ENCODE measurements at places on chromosomes 7 and 10. TPM values are rescaled to one million over a fixed set of nuclear protein-coding genes. Genes with fewer than 3 reads are reported as not detected.

GRCh38 chr7:41584746-41585145 is 118.1 kb downstream of the INHBA start:
- H3K36me3 ChIP-seq: no peaks in the 10 kb centered on the region
- no peak overlapping the region for H3K27ac ChIP-seq
- no peak for DNase-seq

The CPXM2 gene
- total RNA-seq: not detected

The NPC1L1 gene
- 0.10 TPM for total RNA-seq

The ANKRD22 gene
- total RNA-seq: not detected

GRCh38 chr7:67625257-67625737 is 628.7 kb downstream of the TYW1 start:
- H3K36me3 ChIP-seq: no peaks in the 10 kb centered on the region
- H3K4me3 ChIP-seq: no peak overlapping the region
- no peaks in the 10 kb centered on the region for H3K4me1 ChIP-seq
- no peaks in the 10 kb centered on the region for H3K27me3 ChIP-seq
- H3K27ac ChIP-seq: no peak overlapping the region

The INMT gene
- total RNA-seq: not detected
